ENCODE measurements at places on chromosomes 3 and 15.

GRCh38 chr3:102478160-102478559, 43.3 kb downstream of the ZPLD1 start:
- no peak for DNase-seq
- H3K4me1 ChIP-seq = peaks cover 2% of the 10 kb centered on the region
- H3K4me3 ChIP-seq = no peak overlapping the region
- H3K27ac ChIP-seq = no peak overlapping the region

GRCh38 chr15:82832601-82833361, 23.4 kb downstream of the WHAMM start:
- DNase-seq = no peak
- peak overlapping the region; percentile 86 for H3K27ac ChIP-seq
- H3K27me3 ChIP-seq = no peaks in the 10 kb centered on the region
- peak overlapping the region; percentile 19 for H3K4me3 ChIP-seq

DNA sequence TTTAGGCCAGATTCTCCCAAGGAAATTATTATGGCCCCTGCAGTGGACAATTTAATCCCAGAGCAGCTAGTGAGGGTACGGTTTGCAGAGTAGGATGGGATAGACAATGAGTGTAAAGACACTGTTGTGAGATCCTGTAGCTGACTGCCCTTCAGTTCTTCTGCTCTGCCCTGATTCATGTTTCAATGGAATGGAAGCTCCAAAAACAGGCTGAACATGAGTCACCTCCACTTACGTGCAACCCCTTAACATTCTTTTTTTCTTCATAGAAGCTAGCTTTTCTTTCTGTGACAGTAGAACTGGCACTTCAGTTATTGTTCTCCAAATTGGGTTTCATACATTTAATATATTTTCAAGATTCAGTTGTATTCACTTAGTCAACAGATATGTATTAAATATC, 32.1 kb downstream of the CLDN18 start:
- DNase-seq = no peak
- H3K4me1 ChIP-seq = no peaks in the 10 kb centered on the region
- no peaks in the 10 kb centered on the region for H3K36me3 ChIP-seq
- no peak overlapping the region for H3K27ac ChIP-seq
- H3K4me3 ChIP-seq = no peak overlapping the region
- peaks cover 44% of the 10 kb centered on the region for H3K27me3 ChIP-seq

GRCh38 chr3:59327376-59327808, 277.6 kb upstream of the CFAP20DC start:
- no peak overlapping the region for H3K4me3 ChIP-seq
- no peaks in the 10 kb centered on the region for H3K4me1 ChIP-seq
- no peaks in the 10 kb centered on the region for H3K27me3 ChIP-seq
- H3K36me3 ChIP-seq = no peaks in the 10 kb centered on the region
- no peak for DNase-seq

DNA sequence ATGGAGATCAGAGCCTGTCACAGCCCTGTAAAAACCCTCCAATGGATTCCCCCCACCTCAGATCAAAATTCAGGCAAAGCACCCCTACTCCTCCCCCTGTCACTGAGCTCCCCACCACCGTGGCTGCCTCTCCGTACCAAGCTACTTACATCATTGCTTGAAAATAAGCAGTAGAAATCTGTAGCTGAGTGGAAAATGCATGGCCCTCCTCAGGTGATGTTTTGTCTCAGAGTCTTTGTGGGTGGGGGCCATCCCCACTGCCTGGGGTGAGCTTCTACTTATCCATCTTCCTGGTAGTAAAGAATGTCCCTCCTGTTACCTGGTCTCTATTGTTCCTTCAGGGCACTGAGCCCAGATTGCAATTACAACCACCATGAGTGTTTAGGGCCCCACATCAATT, 34.5 kb downstream of the SLCO2A1 start:
- peaks cover 17% of the 10 kb centered on the region for H3K27me3 ChIP-seq
- DNase-seq = no peak
- H3K36me3 ChIP-seq = no peaks in the 10 kb centered on the region
- H3K27ac ChIP-seq = no peak overlapping the region
- H3K4me1 ChIP-seq = no peaks in the 10 kb centered on the region
- H3K4me3 ChIP-seq = no peak overlapping the region

DNA sequence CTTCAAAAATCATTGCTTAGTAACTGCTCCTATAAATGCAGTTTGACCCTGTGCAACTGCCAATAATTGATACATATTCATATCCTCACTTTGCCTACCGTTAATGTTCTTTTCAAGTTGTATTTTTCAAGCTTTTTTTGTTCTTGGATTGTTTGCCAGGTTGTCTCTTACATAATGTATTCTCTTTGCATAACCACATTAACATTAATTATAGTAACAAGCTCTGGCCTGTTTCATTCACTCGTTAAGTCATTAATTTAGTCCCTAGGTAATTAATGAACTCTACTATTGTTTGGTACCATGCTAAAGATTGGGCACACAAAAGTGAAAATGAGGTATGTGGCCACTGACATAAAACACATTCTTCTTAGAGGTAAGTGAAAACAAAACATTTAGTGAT, 1338.8 kb downstream of the NSUN3 start:
- no peak for DNase-seq
- H3K36me3 ChIP-seq = no peaks in the 10 kb centered on the region
- H3K27me3 ChIP-seq = no peaks in the 10 kb centered on the region
- no peak overlapping the region for H3K4me3 ChIP-seq
- no peaks in the 10 kb centered on the region for H3K4me1 ChIP-seq

GRCh38 chr15:95304151-95304946, 1026.2 kb upstream of the NR2F2 start:
- peaks cover 50% of the 10 kb centered on the region for H3K27me3 ChIP-seq
- peak overlapping the region; percentile 61 for H3K4me3 ChIP-seq
- H3K36me3 ChIP-seq = peaks cover 6% of the 10 kb centered on the region

GRCh38 chr3:20396335-20396734, 210.3 kb upstream of the SGO1 start:
- no peaks in the 10 kb centered on the region for H3K27me3 ChIP-seq
- DNase-seq = no peak
- H3K4me3 ChIP-seq = no peak overlapping the region
- no peaks in the 10 kb centered on the region for H3K36me3 ChIP-seq
- H3K4me1 ChIP-seq = no peaks in the 10 kb centered on the region
- no peak overlapping the region for H3K27ac ChIP-seq

DNA sequence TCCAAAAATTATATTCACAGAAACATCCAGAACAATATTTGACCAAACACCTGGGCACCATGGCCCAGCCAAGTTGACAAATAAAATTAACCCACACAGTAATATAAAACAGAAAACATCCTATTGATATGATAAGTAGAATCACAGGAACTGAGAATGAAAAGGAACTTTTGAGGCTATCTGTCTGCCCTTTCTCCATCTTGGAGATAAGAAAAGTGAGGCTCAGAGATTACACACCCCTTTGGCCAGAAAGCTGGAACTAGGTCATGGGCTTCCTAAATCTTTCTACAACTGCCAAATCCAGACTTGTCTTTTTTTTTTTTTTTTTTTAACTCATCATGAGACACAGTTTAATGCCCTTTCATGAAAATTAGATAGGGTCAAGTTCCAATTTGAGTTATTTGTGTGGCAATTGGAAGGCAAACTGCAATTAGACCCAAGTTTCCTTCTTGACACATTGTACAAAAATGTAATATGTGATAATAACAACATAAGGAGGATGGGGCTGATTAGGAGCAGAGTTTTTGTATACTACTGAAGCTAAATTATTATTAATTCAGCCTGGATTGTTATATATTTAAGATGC, 137.2 kb downstream of the RPL22L1 start:
- H3K4me3 ChIP-seq = no peak overlapping the region
- no peaks in the 10 kb centered on the region for H3K36me3 ChIP-seq
- no peak overlapping the region for H3K27ac ChIP-seq
- peaks cover 6% of the 10 kb centered on the region for H3K27me3 ChIP-seq
- no peak for DNase-seq
- H3K4me1 ChIP-seq = no peaks in the 10 kb centered on the region

DNA sequence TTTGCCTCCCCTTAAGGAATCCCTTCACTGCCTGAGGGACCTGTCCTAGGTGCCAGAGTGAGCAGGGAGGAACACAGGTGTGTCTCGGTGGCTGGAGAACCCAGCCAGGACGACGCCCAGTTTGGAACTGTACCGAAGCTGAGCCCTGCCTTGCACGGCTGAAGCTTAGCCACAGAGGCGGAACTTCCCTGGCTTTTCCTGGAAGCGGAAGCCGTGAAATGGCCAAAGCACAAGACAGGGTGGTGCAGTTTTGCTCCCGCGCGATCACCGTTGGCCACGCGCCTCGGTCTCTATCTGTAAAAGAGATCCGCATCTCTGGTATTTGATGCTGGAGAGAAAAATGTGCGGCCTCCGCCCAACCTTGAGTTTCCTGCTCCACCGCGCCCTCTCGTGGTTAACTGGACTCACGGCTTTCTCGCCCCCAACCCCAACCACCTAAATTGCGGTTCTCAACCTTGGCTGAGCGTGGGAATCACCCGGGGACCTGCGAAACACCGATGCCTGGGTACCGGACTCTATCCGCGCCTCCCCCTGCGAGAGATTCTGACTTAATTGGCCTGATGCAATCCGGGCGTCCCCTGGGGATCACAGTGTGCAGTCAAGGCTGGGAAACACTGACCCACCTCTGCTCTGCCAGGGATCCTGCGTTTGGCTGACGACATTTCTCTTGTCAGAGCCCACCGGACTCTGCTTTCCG, 70.7 kb upstream of the ABHD2 start:
- H3K27me3 ChIP-seq = peaks cover 33% of the 10 kb centered on the region
- peak overlapping the region; percentile 77 for H3K4me3 ChIP-seq
- DNase-seq = peak; percentile 83
- peaks cover 16% of the 10 kb centered on the region for H3K4me1 ChIP-seq
- H3K36me3 ChIP-seq = no peaks in the 10 kb centered on the region

DNA sequence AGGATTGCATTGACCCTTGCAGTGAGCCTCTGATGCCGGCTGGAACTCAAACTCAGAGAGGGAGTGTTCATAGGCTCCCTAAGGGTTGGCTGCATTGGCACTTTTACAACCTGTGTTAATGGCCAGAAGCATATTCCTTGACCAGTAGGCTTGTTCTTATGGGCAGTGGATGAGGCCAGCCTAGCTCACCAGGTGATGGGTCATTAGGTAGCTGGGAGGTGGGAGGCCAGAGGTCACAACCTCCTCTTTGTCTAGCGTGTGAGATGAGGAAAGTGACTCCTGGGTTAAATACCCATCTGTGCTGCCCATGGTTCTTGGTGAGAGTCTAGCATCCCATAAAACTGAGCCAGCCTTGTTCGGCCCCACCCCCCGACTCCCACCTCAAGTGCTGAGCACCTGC, 275.7 kb upstream of the CTNNB1 start:
- no peak overlapping the region for H3K4me3 ChIP-seq
- H3K4me1 ChIP-seq = no peaks in the 10 kb centered on the region
- DNase-seq = no peak
- peaks cover 5% of the 10 kb centered on the region for H3K27me3 ChIP-seq

DNA sequence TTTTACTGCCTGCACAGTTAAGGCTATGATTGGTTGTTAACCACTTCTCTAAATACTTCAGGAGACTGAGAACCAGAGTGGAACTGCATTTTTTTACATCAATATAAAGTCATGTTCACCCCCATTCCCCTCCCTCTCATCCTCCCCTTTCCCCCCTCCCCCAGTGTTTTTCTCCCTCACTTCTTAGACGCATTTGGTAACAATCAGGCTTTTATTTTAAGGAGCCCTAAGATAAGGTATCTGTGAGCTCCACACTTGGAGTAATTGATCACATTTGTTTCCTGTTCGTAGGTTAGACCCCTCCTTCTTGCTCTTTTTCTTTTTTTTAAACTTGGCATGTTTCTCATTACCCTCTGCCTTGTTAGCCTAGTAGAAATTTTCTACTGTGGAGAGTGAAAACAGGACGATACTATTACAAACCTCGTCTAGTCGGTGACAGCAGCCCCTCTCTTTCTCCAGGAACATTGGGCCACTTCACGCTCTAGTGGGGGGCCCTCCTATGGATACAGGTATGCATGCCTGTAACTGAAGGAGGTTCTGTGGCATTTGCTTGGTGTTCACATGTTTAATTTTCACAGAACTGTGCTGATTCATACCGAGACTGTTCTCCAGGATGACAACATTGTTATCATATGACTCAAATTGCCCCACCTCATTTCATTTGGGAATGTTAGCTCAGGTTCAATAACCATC, 314.4 kb downstream of the MECOM start:
- H3K27me3 ChIP-seq = peaks cover 7% of the 10 kb centered on the region
- DNase-seq = no peak
- H3K36me3 ChIP-seq = no peaks in the 10 kb centered on the region
- no peak overlapping the region for H3K4me3 ChIP-seq
- H3K27ac ChIP-seq = no peak overlapping the region

- H3K36me3 ChIP-seq = no peaks in the 10 kb centered on the region
- H3K27me3 ChIP-seq = peaks cover 64% of the 10 kb centered on the region
- no peak overlapping the region for H3K27ac ChIP-seq
- peaks cover 22% of the 10 kb centered on the region for H3K4me1 ChIP-seq
Observed at GRCh38 chr3:111073218-111073617, 1.6 kb downstream of the NECTIN3 start.

DNA sequence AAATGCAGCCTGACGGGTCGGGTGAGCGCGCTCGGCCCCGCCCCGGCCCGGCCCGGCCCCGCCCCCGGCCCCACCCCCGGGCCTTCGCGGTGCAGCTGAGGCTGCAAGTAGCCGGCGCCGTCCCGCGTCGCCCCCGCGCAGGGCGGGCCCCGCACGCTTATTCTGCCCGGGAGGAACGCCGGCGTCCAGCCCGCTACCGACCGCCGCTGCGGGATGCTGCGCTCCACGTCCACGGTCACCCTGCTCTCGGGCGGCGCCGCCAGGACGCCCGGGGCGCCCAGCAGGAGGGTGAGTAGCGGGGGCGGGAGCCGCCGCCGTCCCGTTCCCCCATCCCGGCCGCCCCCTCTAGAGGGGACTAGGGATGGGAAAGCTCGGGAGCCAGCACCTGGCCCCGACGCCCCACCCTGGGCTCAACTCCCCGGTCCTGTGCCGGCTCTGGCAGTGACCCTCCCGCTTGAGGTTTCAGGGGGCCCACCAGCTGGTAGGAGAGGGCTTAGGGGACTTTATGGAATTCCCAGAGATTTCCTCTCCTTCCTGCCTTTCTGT, at the start of gene MYZAP:
TSS of gene MYZAP (plus strand) at position 83 of the 546 bp plus-strand sequence. CDS start at position 214, 131 bp downstream.
- no peaks in the 10 kb centered on the region for H3K36me3 ChIP-seq
- peaks cover 4% of the 10 kb centered on the region for H3K4me1 ChIP-seq
- DNase-seq = peak; percentile 60
- H3K27me3 ChIP-seq = peaks cover 37% of the 10 kb centered on the region

DNA sequence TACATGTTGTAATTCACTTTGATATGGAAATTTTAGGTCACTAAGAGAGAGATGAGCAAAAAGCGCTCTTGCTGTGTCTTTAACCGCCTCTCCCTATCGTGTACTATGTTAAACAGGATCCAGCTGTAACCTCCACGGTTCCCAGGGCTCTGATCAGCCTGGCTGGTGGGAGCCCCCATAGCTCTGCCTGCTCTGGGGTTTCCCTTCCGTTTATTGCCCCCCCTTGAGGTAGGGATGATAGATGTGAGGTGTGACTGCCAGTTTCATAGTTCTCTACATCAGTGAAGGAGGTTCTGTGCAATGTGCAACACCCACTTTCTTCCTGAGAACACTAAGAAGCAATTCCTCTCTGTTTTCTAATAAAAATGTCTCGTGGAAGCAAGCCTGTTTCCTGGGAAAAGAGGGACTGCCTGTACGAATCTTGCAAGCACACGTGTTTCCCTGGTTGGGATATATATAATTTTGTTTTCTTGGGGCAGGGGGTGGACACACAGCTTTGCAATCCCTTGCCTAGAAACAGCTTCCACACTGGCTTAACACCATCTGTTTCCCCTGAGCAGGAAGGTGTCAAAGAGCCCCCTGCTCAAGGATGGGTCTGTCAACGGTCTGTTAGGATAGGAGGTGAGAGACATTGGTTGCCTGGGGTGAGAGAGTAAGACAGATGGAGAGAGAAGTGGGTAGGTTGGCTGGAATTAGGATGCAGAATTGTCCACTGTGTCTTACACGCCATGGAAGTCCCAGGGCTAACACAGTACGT, 23.8 kb downstream of the CORO2B start:
- no peak for DNase-seq
- no peaks in the 10 kb centered on the region for H3K36me3 ChIP-seq
- peaks cover 14% of the 10 kb centered on the region for H3K27me3 ChIP-seq
